SJSA1 (cell line): ENCODE measurements at places on chromosomes 13 and 19.

DNA sequence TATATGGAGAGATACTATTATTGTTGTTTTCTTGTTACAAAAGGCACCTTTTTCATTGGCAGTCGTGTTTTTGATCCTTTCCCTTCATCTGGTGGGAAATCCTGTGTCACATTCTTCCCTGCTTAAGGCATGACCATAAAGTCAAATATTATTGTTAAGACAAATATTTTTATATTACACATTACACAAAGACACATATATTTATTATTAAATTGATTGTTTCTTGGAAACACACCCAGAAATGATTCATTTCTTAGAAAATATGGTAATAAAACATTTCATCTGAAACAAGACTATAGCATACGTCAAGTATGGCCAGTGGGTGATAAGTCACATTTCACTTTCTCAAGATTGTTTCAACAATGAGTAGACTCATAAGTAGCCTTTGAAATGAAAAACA lies 77.3 kb downstream of the KCTD12 start:
- DNase-seq, result no peak

DNA sequence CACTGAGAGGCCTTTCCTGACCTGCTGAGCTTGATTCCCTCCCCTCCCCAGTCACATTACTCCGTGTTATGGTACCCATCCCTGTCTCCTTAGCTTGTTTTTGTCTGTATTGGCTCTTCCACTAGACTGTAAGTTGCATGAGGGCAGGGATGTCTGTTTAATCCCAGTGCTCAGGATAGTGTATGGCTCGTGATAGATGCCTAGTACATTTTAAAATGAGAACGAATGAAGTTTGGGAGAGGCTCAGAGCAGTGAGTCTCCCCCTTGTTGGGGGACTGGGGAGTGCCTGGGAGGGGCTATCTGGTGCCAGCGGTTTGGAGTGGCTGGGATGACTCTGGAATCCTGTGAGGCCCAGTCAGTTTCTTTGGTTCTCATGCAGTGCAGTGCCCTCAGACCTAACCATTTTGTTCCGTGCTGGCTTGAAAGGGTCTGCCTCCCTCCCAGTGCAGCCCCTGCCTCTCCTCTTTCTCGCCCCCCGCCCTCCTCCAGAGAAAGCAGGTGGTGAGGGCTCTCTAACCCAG lies 35.5 kb downstream of the ACTN4 start:
- DNase-seq, result no peak

- peak; percentile 46 for DNase-seq
Observed at GRCh38 chr19:474126-475078, 13.6 kb upstream of the SHC2 start.

GRCh38 chr19:44572581-44572900 lies 40.8 kb upstream of the IGSF23 start:
- DNase-seq, result no peak

GRCh38 chr13:58882516-58882915 lies 1251.0 kb downstream of the PCDH17 start:
- no peak for DNase-seq

DNA sequence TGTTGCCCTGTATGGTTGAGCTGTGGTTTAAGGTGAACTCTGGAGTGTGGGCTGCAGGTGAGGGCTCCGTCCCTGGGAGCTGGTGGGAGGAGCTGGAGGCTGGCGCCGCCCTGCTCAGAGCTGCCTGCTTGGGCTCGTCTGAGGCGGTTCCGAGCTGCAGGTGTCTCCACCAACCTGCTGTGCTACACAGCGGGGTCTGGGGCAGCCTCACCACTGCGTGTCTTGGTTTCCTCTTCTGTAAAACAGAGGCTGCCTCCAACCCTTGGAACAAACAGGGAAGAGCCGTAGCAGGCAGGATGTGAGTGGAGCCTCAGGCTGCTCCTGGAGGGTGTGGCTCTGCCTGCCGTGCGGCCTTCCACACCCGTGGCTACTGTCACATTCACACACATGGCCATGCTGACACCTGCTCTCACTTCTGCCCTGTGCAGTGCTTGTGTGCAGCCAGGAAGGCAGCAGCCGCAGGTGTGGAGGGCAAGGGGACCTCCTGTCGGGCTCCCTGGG lies 21.4 kb downstream of the NAXD start:
- DNase-seq, result no peak

GRCh38 chr13:79966059-79966458 lies 374.9 kb downstream of the SPRY2 start:
- DNase-seq, result no peak

- peak; percentile 83 for DNase-seq
Observed at GRCh38 chr13:39527961-39528660, 74.9 kb downstream of the LHFPL6 start.

DNA sequence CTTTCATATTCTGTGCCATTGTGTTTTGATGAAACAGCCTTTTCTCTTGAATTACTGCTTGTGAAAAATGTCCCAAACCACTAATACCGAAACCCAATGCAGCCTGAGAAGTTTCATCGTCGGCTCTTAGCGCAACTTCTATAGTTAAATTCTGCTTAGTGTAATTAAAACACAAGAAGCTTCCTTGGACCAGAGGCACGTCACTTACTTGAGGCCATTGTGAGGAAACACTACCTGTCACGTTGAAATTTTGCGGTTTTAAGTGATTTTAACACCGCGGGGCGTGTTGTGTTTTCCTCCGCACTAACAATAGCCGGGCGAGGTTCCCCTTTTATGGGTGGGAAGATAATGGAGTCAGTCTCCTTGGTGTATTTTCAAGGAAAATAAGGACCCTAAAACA lies 70.9 kb downstream of the GGACT start:
- no peak for DNase-seq

- no peak for DNase-seq
Observed at GRCh38 chr13:96898646-96899254, 95.5 kb downstream of the OXGR1 start.

DNA sequence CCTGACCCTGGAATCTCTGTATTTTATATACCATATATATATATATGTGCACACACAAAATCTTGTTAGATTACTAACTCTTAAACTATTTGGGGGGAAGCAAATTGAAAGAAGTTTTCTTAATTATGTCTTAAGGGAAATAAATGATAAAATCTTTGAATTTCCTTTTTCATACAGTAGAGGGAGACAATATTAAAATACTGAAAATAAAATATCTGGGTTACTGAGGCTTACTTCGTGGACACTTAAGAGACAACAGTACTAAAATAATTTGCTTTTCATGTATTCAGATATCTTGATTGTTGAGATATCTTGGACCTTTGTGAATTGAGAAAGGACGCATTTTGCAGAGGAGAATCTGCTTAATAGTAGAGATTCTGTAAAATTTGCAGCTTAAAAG lies 17.0 kb downstream of the SUGT1 start:
- no peak for DNase-seq

- no peak for DNase-seq
Observed at GRCh38 chr19:46365561-46365960, 18.7 kb downstream of the PPP5C start.

- DNase-seq, result no peak
Observed at GRCh38 chr19:57037556-57037955, 82.2 kb upstream of the USP29 start.

GRCh38 chr19:41427647-41428480 lies 690 bp upstream of the B3GNT8 start:
- DNase-seq, result no peak

- no peak for DNase-seq
Observed at GRCh38 chr19:56687031-56687430, 15.5 kb upstream of the ZNF835 start.

- DNase-seq, result no peak
Observed at GRCh38 chr13:20151016-20151415, 9.8 kb downstream of the GJA3 start.

DNA sequence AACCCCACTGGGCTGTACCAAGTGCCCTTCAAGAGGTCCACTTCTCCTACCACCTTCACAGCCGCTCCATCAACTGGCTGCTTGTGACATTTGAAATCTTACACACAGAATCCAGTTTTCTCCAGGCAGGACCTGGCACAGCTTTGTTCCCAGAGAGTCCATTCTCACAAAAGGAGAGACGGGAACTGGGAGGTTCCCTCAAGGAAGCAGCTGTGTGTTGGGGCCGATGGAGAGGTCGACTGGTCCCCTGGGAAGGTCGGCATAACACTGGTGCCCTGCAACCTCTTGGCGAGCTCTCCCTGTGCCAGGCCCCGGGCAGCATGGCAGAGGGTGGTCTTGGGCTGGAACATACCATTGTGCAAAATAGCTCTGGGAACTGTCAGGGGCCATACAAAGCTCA lies 21.5 kb downstream of the ELL start:
- DNase-seq, result no peak

DNA sequence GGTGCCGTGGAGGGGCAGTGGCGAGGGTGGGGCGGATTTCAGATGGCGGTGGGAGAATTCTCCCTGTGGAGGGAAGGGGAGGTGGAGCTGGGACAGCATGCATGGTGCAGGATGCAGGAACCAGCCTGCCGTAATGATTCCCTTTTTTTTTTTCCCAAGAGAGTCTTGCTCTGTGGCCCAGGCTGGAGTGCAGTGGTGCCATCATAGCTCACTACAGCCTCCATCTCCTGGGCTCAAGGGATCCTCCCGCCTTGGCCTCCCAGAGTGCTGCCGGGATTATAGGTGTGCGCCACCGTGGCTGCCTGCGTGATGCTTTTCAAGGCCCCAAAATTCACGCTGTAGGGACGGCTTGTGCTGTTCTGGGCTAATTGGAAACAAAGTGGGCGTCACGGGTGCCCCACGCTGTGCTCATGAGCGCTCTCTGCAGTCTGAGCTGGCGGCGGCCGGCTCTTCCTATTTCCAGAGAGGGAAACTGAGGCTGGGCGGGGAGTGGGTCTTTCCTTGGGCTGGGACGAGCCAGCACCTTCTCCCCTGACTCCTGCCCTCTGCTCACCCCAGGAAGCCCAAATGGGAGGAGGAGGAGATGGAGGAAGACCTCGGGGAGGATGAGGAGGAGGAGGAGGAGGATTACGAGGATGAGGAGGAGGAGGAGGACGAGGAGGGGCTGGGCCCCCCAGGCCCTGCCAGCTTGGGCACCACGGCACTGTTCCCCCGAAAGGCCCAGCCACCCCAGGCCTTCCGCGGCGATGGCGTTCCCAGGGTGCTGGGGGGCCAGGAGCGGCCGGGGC lies 6.2 kb downstream of the ARID3A start:
- DNase-seq, result no peak

DNA sequence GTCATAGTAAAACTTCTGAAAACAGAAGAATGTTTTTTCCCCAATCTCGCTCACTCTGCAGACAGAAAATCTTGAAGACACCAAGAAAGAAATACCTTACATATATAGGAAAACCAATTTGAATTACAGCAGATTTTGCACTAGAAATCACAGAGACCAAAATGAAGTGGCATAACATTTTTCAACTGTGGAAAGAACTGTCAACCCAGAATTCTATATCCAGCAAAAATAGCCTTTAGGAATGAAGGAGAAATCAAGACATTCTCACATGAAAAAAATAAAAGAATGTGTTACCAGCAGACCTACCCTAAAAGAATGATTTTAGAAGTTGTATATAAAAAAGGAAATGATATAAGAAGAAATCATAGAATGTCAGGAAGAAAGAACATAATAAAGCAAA lies 28.7 kb downstream of the CCDC122 start:
- DNase-seq, result no peak

DNA sequence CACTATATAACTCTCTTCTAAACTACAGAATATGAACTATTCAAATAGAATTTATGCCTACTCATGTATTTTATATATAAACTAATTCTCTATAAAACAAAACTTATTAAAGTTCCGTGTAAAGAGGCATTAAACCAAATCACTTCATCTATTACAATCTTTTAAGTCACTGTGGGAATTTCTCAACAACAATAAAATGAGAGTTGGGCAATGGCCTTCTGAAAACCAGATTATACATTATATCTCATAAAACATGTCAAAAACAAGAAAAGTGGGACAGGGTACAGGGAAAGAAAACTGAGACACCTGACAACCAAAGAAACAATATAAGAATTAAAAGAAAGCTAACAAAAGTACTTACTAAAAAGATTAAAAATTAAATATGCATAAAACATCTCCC lies 145.2 kb downstream of the DIAPH3 start:
- no peak for DNase-seq

GRCh38 chr13:47459512-47459911 lies 541.6 kb downstream of the SUCLA2 start:
- no peak for DNase-seq

- peak; percentile 2 for DNase-seq
Observed at GRCh38 chr13:18212873-18213272, 968.8 kb downstream of the TUBA3C start.

DNA sequence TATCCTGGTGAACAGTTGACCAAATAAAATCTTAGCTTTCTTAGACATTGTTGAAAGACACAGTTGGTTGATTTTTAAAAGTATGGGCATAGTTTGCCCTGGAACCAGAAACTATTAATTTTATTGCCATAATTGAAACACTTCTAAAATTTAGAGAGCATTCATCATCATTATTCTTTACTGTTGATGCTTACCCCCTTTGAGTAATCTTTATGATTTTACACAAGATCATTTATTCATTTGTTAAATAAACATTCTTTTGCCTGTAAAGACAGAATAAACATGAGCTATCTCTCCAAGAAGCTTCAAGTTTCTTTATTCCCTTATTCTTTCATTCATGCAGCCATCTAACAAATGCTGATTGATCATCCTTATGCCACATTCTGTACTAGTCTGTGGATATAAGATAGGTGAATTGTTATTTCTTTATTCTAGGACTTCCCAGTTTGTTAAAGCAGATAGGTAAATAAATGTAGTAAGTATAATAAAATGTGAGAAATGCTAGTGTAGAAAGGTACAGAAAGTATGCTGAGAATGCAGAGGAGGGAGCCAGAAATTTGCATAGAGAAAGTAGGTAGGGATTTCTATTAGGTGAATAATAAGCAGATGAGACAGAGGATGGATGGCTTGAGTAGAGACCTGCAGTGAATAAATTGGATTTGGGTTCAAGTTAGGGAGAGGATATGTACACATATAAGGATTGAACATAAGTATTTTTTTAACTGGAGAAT lies 8.2 kb downstream of the SERTM1 start:
- DNase-seq, result no peak

- no peak for DNase-seq
Observed at GRCh38 chr13:112771877-112772538, 82.2 kb downstream of the ATP11A start.

DNA sequence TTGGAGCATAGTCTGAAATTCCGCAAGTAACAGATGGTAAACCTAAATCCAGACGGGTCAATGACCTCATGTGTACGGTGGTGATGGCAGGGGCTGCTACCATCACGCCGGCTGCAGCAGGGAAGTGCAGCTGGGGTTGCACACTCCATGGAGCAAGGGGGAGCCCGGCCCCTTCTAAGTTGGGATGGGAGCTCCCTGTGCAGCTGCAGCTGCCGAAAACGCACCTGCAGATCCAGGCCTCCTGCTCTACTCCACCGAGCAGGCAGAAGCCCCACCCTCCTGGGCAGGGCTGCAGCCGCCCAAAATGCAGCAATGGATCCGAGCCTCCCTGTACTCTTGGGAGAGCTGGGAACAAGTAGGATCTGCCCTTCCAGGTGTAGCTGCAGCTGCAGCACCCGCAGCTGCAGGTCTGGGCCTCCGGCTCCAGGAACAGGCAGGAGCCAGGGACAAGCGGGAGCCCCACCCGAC lies 25.5 kb downstream of the KBTBD6 start:
- DNase-seq, result no peak

- no peak for DNase-seq
Observed at GRCh38 chr13:79777504-79777903, 296.5 kb downstream of the NDFIP2 start.

- peak; percentile 22 for DNase-seq
Observed at GRCh38 chr13:113297370-113298042, 467 bp downstream of the LAMP1 start.
